ENCODE measurements at places on chromosomes 2 and 18. TPM values are rescaled to one million over a fixed set of nuclear protein-coding genes. Genes with fewer than 3 reads are reported as not detected.

The CCDC141 gene
- total RNA-seq: 4.5 TPM

The MYL12B gene
- total RNA-seq: 227 TPM

The GLI2 gene
- total RNA-seq: 2.9 TPM

The TWIST2 gene
- total RNA-seq: 74.9 TPM

The FAM124B gene
- total RNA-seq: 1.5 TPM

The EPHA4 gene
- 43.9 TPM for total RNA-seq

The OR6B2 gene
- not detected for total RNA-seq

The ACMSD gene
- not detected for total RNA-seq

The TPGS2 gene
- total RNA-seq: 96.9 TPM

The GKN1 gene
- total RNA-seq: not detected

The TIMM21 gene
- 61.4 TPM for total RNA-seq

The SLC30A3 gene
- 0.68 TPM for total RNA-seq

The MAPRE2 gene
- total RNA-seq: 14.0 TPM

The MATN3 gene
- 0.54 TPM for total RNA-seq

The TEKT4 gene
- total RNA-seq: not detected

The HOXD12 gene
- total RNA-seq: 1.8 TPM

The CCDC85A gene
- 3.5 TPM for total RNA-seq

The PTPRM gene
- total RNA-seq: 77.7 TPM

The C2orf66 gene
- not detected for total RNA-seq

The XDH gene
- 0.71 TPM for total RNA-seq

The RTTN gene
- 16.0 TPM for total RNA-seq

The IGFBP5 gene
- total RNA-seq: 449 TPM

The ARHGAP28 gene
- 9.1 TPM for total RNA-seq
